ENCODE measurements at places on chromosomes 13 and 19.

- no peak for DNase-seq
Measured at GRCh38 chr13:113110852-113111315, 5.3 kb downstream of the F7 start.

GRCh38 chr13:48775285-48775684, 121.6 kb downstream of the CYSLTR2 start:
- DNase-seq: no peak

DNA sequence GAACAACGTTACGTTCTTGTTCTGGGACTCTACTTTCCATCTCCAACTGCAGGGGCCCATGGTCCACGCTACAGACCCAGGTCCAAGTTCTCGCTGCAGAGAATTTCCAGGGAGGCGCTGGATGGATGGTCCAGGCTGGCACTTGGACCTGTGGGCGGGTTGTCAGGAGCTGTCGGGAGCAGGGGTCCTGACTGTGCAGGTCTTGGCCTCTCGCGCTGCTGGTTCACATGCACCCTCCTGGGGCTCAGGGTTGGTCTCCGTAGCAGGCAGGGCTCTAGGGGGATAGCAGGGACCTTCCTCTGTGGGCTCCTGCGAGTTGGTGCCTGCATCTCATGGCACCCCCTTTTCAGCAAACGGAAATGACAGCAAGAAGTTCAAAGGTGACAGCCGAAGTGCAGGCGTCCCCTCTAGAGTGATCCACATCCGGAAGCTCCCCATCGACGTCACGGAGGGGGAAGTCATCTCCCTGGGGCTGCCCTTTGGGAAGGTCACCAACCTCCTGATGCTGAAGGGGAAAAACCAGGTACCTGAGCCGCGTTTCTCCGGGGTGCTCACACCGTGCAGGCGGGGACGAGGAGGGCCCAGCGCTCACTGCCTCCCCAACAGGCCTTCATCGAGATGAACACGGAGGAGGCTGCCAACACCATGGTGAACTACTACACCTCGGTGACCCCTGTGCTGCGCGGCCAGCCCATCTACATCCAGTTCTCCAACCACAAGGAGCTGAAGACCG, 6.6 kb downstream of the PTBP1 start:
- DNase-seq: no peak

DNA sequence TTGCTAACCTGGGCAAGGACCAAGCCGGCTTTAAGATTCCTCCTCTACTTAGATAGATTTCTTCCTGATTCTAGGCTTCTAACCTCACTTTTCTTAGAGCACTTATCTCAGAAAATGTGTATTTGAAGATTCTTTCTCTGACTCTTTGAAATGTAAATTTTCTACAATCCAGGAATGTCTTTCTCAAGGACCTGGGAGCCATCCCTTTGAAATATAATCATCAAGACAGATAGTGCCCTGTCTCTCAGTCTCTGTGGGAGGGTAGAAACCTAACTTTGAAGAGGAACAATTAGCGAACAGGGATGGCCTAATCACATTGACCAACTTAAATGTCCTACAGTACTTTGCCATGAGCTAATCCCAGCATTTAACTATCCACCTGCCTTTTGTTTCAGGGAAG, 1646.0 kb downstream of the PCDH9 start:
- DNase-seq: no peak
